ENCODE measurements at places on chromosomes 12 and 14.
A peak's percentile ranks its signal among the peaks of the same experiment; 100 is the strongest.

DNA sequence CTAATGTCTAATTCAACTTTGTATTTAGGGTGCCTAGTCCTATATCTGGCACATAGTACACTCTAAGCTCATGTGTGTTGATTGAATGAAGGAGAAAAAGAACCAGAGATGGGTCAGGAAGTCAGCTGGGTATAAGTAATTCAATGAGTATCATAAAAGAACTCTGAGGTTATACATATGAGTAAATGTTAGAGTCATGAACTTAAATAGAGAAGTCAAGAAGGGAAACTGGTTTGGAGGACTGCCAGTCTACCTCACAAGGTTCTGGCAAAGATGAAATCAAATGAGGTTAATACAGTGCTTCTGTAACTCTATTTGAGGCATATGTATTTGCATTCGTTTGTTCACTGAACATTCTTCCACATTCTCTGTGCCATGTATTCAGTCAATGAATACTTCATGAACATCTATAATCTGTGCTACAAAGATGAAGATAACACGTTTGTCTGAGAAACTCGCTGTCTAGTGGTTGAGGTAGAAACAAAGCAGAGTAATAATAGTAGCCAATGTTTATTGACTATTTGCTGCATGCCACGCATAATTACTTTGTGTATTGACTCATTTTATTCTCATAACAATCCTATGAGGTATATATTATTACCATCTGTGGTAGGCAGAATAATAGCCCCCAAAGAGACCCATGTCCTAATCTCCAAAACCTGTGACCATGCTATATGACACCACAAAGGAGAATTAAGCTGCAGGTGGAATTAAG lies 88.9 kb downstream of the PTGER2 start:
- DNase-seq, result no peak

GRCh38 chr14:60093080-60093479 lies 1.4 kb downstream of the PCNX4 start:
- no peak for DNase-seq

DNA sequence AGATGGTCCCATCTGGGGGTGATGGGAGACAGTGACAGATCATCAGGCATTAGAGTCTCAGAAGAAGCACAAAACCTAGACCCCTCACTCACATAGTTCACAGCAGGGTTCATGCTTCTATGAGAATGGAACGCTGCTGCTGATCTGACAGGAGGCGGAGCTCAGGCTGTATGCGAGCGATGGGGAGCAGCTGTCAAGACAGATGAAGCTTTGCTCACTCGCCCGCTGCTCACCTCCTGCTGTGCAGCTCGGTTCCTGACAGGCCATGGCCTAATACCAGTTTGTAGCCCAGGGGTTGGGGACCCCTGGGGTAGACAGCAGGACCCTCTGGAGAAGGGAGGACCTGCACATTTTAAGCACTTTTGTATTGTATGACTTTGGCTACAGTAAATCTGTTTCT lies 111.2 kb downstream of the LGMN start:
- DNase-seq, result no peak

DNA sequence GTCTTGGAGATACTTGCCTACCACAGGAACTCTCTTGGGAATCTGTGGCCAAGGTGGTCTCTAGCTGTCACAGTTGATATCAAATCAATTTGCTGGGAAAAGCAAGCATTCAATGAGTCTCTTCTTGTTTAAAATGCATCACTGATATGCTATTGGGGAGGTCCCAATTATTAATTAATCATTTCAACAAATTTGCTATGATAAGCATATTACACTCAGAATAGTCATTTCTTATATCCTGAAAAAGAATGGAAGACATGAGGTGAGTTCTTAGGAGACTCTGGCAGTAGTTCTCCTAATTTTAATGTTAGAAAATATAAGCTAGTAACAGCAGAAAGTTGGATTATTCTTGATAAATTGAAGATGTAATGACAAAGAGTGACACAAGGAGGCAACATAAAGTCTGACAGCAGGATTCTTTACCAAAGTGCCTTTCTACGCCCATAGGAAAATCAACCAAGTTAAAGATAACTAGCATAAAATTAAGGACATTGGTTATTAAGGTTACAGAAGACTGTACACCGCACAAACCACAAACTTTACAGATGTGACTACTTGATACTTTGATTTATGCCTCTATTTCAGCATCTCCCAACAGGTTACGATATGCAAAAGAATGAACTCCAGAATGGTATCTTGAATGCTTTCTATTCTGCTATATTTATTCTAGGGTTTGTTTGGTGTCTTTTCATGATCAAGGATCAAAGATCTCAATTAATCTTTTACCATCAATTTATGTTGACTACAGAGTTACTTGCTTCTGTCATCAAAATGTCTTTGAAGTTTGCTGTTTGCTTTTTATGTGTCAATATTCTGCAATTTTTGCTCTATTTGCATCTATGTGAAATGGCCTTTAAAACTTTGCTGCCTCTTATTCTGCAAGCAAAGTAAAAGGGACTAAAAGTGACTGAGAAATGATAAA lies 349.6 kb upstream of the CLEC14A start:
- DNase-seq, result no peak

- no peak for DNase-seq
Measured at GRCh38 chr12:28563936-28564335, 373.7 kb downstream of the CCDC91 start.

DNA sequence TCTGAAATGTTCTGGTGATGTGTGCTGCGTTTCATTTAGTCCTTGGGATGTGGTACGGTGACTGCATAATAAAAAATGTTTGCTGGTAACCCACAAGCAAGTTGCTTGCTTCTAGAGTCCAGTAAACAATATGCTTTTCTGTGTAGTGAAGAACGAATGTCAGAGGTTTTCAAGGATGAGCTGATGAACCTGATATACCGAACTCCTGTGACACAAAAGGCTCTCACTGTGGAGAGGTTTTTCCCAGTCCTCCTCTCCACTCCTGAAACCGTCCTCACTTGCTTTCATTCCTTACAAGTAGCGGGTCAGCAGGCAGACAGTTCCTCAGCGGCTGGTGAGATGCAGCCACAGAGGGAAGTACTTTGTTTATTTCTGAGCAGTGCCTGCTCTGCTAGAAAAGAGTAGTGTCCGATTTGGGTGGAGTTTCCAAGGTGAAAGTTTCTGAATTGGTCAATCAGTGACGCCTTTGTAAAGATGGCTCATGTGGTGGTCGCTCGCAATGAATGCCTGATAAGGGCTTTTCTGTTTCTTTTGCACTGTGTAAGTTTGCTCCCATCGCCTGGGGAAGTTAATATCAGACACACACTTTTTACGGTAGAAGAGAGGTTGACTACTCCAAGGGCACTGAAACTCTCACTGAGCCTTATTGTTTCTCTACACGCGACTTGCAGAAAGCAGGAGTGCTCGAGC lies 3.0 kb downstream of the ETV6 start:
- no peak for DNase-seq

- no peak for DNase-seq
Measured at GRCh38 chr14:58872061-58872460, 234.3 kb downstream of the DACT1 start.

DNA sequence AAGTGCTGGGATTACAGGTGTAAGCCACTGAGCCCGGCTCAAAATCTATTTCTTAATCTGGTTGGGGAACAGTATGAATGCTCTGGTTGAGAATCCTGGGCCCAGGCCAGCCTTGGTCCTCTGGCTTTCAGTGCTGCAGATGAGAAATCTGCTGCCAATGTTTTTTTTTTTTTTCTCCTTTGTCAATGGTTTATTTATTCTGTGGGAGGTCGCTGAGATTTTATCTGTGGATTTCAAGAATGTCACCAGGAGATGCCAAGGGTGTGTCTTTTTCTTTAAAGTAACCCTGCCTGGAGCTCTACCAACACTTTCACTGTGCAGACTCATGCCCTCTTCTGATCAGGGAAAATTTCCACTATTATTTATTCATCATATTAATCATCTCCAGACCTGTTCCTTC lies 3.6 kb downstream of the SLC25A29 start:
- DNase-seq, result no peak

GRCh38 chr12:122721057-122721545 lies 4.5 kb upstream of the HCAR3 start:
- DNase-seq, result no peak

- no peak for DNase-seq
Measured at GRCh38 chr12:116450406-116450910, 108.7 kb upstream of the MAP1LC3B2 start.

DNA sequence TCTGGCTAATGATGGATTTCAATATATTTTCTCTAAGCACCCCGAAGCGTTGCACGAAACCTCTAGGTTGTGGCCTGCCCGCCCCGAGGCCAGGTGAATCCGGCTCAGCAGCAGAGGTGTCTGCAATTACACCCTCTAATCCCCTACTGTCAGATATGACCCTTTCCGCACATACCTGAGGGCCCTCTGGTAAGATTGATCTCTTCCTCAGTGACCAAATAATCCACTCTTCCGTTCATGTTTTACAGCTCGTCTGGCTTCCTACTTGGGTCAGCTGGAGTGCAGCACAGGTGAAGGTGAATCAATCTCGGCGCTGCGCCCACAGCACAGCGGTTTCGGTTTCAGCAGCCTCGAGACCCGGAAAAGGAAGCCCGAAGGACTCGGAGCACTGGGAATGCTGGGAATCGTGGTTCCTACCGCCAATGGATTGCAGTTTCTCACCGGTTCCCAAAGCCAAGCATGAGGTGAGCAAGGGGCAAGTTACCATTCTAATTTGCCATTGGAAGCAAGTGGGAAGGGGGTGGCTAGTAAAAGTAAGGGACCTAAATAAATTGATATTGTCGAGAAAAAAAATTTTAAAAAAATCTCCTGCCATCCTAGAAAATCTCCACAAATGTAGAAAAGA lies at the start of gene SYNJ2BP:
TSS of gene SYNJ2BP (minus strand) at position 366 of the 625 bp plus-strand sequence. CDS start at position 239, 127 bp downstream.
- peak; percentile 30 for DNase-seq

- DNase-seq, result no peak
Measured at GRCh38 chr12:119964123-119964522, 24.9 kb upstream of the BICDL1 start.

- no peak for DNase-seq
Measured at GRCh38 chr14:100872259-100873095, 31.0 kb downstream of the RTL1 start.

DNA sequence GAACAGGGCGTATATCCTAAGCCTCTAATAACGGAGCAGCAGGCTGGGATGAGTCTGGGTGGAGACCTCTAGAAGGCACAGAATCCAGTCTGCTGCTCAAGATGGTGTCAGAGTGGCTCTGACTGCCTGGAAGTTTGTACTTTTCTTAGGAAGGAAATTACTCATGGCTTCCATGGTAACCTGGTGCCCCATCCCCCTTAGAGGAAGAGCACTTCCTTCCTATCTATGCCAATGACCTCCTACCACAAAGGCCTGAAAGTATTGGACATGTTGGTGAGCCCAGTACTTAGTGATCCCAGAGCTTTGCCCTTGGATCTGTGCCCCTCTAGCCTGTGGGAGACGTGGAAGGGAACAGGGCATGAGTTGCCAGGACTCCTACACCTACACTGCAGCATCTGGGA lies 1.5 kb downstream of the BATF start:
- DNase-seq, result no peak

- no peak for DNase-seq
Measured at GRCh38 chr12:55024575-55024974, 4.8 kb downstream of the NEUROD4 start.

DNA sequence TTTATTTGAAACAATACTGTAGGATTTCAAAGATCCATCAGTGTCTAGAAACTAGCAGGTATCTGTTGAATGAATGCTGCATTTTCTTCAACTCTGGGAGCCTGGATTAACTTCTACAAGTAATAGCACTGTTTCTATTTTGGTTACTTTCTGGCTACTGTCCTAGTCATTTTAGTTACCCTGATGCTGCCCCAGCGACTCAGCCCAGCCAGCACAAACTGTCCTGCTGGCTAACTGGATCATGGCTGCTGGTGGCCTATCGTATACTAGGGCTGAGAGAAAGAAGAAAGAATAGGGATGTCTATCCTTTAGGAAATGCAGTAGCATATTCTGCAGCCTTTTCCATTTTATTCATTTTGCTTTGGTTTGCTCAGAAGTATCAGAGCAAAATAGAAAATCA lies 53.9 kb downstream of the NTN4 start:
- DNase-seq, result no peak

DNA sequence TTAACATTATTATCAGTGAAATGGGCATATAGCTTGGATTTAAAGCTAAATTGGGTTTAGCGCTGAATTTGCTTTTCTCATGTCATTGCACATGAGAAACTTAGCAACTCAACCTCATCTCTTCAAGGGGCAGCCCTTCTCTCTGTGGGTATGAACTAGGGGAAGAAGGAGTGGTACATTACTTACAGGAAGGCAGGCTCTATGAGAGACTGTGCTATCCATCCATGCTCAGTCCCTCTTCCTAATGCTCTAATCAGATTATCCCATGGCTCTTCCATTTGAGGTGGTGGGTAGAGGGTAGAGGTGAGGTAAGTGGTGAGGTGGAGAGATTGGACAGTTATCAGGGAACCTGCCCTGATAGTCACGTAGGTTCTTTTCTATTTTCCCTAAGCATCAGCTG lies 343.7 kb upstream of the NOVA1 start:
- DNase-seq, result no peak

- DNase-seq, result no peak
Measured at GRCh38 chr12:44968965-44969364, 81.9 kb downstream of the DBX2 start.

DNA sequence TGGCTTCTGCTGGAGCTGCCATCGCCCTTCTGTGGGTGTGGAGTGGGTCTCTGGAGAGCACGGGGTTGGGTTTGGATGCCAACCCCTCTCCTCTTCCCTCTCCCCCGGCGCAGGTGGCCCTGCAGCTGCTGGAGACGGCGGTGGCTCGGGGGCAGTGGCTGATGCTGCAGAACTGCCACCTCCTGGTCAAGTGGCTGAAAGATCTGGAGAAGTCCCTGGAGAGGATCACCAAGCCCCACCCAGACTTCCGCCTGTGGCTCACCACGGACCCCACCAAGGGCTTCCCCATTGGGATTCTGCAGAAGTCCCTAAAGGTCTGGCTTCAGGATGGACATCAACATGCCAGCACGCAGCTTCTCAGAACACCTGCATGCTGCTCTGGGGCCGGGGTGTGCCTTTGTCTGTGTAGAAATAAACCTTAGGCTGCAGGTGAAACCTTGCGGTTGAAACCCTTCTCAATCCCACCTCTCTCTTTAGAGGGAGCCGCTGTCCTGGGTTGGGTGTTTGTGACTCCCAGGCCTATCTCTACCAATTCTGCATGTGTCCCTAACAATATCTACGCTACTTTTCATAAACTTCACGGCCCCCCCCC lies 44.3 kb downstream of the CCDC92 start:
- no peak for DNase-seq

DNA sequence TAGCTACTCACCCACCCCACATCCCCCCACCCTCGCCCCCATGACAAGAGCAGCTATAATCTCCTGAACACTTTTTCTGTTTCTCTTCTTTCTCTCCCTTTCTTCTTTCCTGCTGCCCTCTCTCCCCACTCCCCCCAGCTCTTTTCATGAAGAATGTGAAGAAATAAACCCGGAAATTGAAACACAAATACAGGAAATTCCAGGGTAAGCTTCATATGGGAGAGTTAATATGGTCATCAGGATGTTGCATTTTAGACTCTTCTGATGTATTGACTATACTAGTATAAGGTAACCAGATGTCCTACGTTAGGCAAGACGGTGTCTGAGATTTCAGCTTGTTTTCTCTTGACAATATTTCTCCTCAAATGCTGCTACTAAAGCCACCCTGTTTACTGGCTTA lies 41.6 kb upstream of the LRIG3 start:
- DNase-seq, result no peak
